ENCODE measurements at places on chromosomes 7 and 10.

DNA sequence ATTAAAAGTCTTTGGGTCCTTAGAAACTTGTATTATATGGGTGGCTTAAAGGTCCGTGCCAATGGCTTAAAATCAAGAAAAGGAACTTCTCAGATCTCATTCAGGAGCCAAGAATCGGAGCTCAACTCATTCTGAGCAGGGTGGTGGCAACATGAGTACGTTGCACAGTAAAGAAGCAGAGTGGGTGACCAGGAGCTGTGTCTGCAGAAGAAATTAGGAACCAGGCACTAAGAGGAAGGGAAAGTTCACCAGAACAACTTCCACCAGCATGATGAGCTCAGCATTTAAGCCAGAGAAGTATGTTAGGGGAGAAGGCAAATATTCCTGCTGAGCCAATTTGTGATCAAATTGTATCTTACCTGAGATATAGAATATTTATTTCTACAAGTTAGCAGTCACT lies 236.0 kb upstream of the NRP1 start:
- no peak for DNase-seq

- no peak for DNase-seq
Observed at GRCh38 chr7:157767506-157768197, 430.8 kb downstream of the DNAJB6 start.

DNA sequence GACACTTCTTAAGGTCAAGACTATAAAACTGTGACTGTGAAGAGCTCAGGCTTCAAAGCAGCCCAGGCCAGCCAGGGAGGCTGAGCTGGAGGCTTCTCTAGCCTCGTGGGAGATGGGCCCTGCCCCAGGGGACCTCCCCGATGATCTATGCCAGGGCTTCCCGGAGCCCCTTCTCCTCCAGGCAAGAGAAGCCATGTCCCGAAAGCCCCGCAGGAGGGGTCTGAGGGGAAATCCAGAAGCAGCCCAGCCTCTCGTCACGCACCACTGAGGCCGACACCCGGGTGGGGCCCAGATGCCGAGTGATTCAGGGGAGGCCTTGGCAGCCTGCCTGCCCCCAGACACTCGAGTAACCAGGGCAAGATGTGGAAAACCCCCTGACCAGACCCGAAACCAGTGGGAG lies 63.7 kb downstream of the PROSER2 start:
- DNase-seq: peak; percentile 45

DNA sequence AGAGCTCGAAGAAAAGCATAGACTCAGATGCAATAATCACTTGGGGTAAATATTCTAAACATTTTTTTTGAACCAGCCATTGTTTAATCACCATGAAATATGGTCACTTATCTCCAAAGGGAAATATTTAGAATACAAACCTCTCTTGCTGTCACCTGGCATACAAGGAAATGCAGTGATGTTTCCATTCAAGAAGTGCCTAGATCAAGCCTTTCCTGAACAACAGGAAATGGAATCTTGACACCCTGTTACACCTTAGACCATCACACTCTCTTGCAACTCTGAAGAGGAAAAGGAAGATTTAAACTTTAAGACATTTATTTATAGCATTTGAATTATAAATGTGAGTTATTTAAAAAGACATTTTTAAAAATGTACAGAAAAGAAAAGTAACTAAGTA lies 263.0 kb upstream of the BMPER start:
- DNase-seq: no peak

GRCh38 chr7:42080841-42081586 lies 156.0 kb downstream of the GLI3 start:
- no peak for DNase-seq

GRCh38 chr10:86688398-86688921 lies 20.1 kb downstream of the LDB3 start:
- no peak for DNase-seq

DNA sequence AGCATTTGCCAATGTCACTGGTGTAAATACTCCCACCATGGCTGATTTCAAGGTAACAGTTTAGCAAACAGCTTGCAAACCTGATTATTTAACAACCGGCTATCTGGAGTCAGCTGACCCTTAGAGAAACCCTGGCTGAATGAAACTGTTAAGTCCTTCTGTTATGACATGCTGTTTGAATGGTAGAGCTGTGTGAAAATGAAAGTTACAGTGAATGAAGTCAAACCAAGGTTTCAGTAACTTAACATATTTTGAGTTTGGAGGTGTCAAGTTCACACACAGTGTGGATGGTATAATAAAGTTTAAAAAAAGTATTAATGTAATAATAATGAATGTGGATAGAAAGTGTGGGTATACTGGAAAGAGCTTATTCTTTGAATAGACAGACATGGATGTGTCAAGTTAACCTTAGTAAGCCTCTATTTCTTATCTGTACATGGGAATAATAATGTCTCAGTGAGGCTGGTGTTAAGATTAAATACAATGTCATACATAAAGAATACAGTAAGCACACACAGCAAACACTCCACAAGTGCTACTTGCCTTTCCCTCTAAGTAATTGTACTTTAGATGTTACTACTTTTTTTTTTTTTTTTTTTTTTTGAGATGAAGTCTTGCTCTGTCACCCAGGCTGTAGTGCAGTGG lies 150.4 kb downstream of the TAX1BP1 start:
- DNase-seq: no peak

DNA sequence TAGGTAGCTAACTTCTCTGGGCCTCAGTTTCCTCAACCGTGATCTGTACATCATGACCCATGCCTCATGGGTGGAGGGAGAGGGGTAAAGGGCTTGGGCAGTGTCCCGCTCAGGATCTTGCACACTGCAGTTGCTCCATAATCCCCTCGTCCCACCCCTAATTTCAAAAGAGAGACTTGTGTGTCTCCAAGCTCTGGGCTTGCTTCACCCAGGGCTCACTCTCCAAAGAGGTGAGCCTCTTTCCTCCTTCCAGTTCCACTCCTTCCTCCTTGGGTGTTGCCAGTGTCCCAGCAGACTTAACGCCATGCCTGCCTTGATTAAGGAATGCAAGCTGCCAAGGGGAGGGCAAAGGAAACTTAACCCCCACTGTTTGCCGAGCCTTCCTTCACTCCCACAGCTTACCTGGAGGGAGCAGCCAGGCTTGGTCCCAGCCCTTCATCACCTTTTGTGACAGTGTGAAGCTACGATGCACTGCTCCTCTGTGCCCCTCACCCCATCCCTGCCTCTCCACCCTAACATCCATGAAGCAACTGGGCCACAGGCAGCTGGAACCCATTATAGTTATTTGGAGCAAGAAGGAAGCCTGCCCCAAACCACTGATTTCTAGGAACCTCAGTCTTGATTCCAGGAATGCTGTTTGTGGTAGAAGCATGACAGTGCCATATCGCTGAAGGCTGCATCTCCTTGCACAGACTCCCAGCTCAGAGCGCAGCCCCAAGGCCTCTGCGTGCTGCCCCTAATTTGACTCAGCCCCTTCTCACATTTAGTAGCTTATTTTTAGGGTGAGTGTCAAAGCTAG lies 363.3 kb downstream of the TNS3 start:
- no peak for DNase-seq

DNA sequence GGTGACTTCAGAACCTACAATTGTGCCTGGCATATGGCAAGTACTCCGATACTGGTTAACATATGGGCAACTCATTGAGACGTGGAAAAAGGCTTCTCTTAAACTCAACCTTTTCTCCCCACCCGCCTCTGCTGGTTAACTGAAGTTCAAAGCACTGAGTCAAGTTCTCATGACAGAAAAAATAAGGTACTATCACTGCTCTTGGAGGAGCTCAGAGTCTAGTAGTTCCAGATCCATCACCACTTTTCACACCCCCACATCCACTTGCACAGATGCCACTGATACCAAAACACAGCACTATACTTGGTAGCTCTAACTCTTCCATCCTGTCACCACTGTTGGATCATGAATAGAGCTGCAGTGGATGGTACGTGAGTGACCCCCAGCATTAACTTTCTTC lies 36.2 kb downstream of the CCDC6 start:
- DNase-seq: no peak

DNA sequence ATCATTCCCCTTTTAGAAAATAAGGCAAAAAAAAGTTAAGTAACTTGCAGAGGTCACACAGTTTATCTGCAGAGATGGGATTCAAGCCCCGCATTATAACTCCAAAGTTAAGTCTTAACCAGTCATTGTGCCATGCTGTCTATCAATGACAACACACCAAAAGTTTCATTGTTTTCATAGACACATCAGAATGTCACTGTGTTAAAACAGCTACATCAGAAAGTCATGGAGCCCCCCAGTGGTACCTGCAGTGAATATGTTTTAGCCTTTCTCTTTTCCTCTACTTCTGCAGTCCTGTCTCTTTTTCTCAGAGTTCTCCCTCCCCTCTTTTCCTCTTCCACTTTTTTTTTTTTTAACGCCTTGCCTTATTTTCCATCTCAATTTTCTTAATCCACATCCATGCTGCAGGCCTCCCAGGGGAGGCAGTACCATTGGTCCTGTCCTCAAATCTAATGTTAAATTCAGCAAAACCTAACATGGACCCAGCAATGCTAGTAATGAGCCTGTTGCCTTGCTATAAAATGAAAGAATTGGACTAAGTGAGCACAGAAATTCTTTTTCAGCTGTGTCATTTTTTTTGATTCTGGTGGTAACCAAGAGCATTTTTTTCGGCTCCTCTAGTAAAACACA lies 3.8 kb upstream of the NRCAM start:
- no peak for DNase-seq

GRCh38 chr7:90693939-90694338 lies 97.8 kb downstream of the CDK14 start:
- DNase-seq: no peak

- no peak for DNase-seq
Observed at GRCh38 chr7:76257973-76258372, 44.5 kb upstream of the HSPB1 start.

DNA sequence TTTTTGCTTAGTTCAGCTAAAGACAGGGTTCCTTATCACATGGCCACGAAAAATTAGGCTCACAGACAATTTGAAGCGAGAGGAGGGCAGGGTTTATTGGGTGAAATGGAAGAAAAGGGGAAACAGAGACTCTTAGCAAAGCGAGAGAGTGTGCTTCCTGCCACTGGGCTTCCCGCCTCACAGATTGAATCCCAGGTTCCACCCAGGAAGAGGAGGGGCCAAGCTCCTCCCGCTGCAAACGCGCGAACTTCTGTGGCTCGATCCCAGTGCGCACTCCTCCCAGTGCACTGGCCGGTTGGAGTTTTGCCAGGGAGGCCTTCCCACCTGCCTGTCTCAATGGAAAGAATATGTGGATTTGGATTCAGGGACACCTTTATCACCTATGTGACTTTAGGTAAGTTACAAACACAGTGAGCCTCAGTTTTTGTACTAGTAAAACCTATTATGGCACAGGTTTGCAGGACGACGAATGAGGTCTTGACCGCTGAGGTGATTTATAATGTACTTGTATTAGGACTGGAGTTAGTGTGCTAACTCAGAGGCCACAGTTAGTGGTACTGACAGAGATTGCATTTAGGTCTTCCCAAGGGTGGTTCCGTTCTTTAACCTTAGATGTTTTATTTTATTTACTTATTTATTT lies 48.5 kb upstream of the SP8 start:
- no peak for DNase-seq
